Progenitor cell of endocrine pancreas (in vitro differentiated cells): ENCODE measurements at places on chromosomes 11 and 22. TPM values are rescaled to one million over a fixed set of nuclear protein-coding genes. Genes with fewer than 3 reads are reported as not detected.

GRCh38 chr11:87423161-87423560 is 385.4 kb downstream of the TMEM135 start:
- no peak for DNase-seq
- no peaks in the 10 kb centered on the region for H3K36me3 ChIP-seq
- H3K27ac ChIP-seq, result no peak overlapping the region
- H3K4me1 ChIP-seq, result no peaks in the 10 kb centered on the region
- no peaks in the 10 kb centered on the region for H3K27me3 ChIP-seq

- no peak overlapping the region for H3K27ac ChIP-seq
- no peak overlapping the region for H3K4me3 ChIP-seq
- no peaks in the 10 kb centered on the region for H3K36me3 ChIP-seq
- H3K4me1 ChIP-seq, result no peaks in the 10 kb centered on the region
These were observed 180.2 kb downstream of the PGR start for GRCh38 chr11:100949443-100949842.

DNA sequence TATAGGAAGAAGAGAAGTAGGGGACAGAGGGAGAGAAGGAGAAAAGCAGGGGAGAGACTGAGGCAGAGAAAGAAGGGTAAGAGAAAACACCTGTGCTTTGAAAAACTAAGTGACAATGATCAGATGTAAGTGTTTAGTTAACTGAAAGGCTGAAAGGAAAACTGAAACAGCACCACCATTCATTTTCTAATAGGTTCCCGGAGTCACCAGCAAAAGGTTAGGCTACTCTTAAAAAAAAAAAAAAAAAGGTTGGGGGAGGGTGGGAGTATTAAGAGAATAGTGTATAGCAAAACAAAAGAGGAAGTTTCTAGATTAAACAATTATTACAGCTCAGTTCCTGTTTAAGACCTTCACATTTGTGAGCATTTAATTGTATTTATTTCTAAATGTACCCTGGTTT is 113.8 kb downstream of the CADM1 start:
- H3K27me3 ChIP-seq, result no peaks in the 10 kb centered on the region
- peaks cover 17% of the 10 kb centered on the region for H3K4me1 ChIP-seq
- no peak overlapping the region for H3K4me3 ChIP-seq

TMEM132A gene
- total RNA-seq, result 261 and 292 TPM in 2 replicates

ANGPTL5 gene
- not detected in 2 replicates for total RNA-seq

GRCh38 chr11:92159931-92160330 is 64.7 kb upstream of the FAT3 start:
- DNase-seq, result no peak
- H3K27ac ChIP-seq, result no peak overlapping the region
- no peaks in the 10 kb centered on the region for H3K36me3 ChIP-seq
- no peaks in the 10 kb centered on the region for H3K27me3 ChIP-seq
- H3K4me3 ChIP-seq, result no peak overlapping the region

DNA sequence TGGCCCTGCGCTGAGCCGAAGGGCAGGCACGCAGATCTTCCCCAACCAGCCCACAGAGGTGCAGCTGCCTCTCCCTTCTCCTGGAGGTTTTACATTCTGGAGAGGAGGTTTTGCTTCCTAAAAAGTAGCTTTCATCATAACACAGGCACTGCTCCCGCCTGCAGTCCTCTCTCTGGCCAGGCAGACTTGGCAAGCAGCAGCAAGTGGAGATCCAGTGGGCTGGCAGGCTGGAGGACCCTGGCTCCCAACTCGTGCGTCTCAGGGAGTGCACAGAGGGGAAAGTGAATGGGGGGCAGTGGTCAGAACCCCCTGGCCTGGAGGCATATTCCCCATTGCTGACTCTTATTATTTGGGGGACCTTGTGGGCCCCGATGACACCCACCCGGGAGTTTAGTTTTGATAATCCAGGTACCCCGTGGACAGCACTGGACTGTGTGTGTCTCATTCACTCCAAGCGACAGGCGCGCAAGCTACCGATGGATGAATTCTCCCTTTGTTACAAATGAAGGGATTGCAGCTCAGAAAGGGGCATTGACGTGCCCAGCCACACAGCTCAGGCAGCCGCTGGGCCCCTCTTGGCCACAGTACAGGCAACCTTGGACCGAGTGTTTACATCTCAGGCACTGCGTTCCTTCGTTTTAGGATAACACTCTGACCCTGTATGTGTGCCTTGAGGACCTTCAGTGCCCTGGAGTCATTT is 1223.9 kb downstream of the BRD1 start:
- H3K4me3 ChIP-seq, result no peak overlapping the region
- H3K27me3 ChIP-seq, result no peaks in the 10 kb centered on the region
- H3K27ac ChIP-seq, result no peak overlapping the region
- DNase-seq, result no peak
- no peaks in the 10 kb centered on the region for H3K4me1 ChIP-seq

- H3K4me3 ChIP-seq, result no peak overlapping the region
- H3K27me3 ChIP-seq, result no peaks in the 10 kb centered on the region
- no peak overlapping the region for H3K27ac ChIP-seq
- DNase-seq, result no peak
These were observed 118.5 kb upstream of the TIMP3 start for GRCh38 chr22:32682990-32683389.

- H3K27ac ChIP-seq, result peak overlapping the region; percentile 19
- peaks cover 37% of the 10 kb centered on the region for H3K36me3 ChIP-seq
- no peak overlapping the region for H3K4me3 ChIP-seq
- no peaks in the 10 kb centered on the region for H3K27me3 ChIP-seq
- H3K4me1 ChIP-seq, result peaks cover 17% of the 10 kb centered on the region
These were observed 44.4 kb upstream of the CHKA start for GRCh38 chr11:68165601-68166000.

CAVIN3 gene
- total RNA-seq, result 6.7 and 7.1 TPM in 2 replicates

KRTAP5-8 gene
- total RNA-seq, result 0.24 TPM in 1 of 2 replicates, not detected in the other

DNA sequence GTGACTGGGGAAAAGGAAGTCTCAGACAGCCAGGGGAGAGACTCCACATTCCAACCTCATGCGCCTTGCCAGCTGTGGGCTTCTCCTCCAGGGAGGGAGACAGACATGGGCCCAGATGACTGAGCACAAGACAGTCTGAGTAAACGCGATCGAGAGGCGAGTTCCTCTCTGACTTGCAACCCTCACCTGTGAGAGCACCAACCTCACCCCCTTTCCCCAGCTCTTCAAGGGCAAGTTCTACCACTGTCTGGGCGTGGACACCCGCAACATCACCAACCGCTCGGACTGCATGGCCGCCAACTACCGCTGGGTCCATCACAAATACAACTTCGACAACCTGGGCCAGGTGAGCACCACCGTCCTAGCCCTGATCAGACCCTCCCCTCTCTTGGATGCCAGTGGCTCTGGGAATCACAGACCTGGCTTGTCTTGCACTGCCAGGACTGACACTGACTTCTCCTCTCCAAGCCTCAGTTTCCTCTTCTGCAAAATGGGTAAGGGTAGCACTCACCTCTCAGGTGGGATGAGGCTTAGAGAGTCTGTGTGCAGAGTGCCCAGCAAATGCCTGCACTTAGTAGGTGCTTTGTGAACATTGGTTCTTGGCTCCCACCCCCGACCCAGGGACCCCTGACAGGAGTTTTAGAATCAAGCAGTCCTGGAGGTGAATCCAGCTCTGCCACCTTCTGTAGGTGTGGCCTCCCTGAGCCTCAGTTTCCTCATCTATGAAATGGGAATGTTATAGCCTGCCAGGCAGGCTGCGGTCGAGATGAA is 95.3 kb downstream of the CACNA1I start:
- H3K4me1 ChIP-seq, result no peaks in the 10 kb centered on the region
- H3K4me3 ChIP-seq, result no peak overlapping the region
- peaks cover 43% of the 10 kb centered on the region for H3K27me3 ChIP-seq
- no peak overlapping the region for H3K27ac ChIP-seq
- DNase-seq, result no peak
- H3K36me3 ChIP-seq, result no peaks in the 10 kb centered on the region

WBP2NL gene
- total RNA-seq, result not detected in 2 replicates

GRCh38 chr11:121932646-121933185 is 183.3 kb downstream of the BLID start:
- no peak for DNase-seq
- H3K4me3 ChIP-seq, result no peak overlapping the region
- H3K27ac ChIP-seq, result no peak overlapping the region
- no peaks in the 10 kb centered on the region for H3K27me3 ChIP-seq
- H3K4me1 ChIP-seq, result peaks cover 2% of the 10 kb centered on the region

EPS8L2 gene
- total RNA-seq, result 100.0 and 111 TPM in 2 replicates

DNA sequence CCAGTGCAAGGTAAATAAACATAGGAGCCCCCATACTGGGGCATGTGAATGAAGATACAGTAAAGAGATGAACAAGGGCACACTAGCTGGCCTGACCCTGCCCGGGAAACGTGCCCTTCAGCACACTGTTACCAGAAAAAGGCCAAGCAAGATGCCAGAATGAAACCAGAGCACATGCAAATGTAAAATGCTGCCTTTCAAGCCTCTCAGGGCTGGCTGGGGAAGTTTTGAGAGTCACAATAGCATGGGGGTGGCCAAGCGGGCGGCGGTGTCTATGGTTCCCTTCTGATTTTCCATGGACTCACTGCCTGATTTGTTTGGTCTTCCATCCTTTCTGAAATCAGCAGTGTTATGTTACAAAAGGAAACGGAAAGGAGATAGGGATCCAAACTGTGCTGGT is 18.9 kb upstream of the SUSD2 start:
- H3K27me3 ChIP-seq, result no peaks in the 10 kb centered on the region
- no peaks in the 10 kb centered on the region for H3K4me1 ChIP-seq
- H3K27ac ChIP-seq, result no peak overlapping the region
- no peak overlapping the region for H3K4me3 ChIP-seq

SLC37A2 gene
- total RNA-seq, result 0.51 and 0.62 TPM in 2 replicates

SCUBE1 gene
- 4.5 and 9.1 TPM in 2 replicates for total RNA-seq

ZNF214 gene
- 10.8 and 11.4 TPM in 2 replicates for total RNA-seq

DNA sequence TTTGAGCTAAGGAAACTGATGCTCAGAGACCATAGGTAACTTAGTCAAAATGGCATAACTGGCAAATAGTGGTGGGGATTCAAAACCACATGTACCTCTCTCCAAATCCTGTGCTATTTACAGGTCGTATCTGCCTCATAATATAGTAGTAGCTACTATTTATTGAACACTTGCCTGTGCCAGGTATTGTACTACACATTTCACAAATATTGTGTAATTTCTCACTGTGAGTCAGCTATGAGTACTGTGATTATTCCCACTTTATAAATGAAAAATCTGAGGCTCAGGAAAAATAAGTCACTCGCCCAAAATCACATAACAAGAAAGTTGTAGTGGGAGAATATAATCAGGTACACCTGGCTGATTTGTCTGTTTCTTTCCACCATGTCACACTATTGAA is 199.8 kb upstream of the FAT3 start:
- peaks cover 2% of the 10 kb centered on the region for H3K36me3 ChIP-seq
- DNase-seq, result no peak
- no peak overlapping the region for H3K4me3 ChIP-seq

DNA sequence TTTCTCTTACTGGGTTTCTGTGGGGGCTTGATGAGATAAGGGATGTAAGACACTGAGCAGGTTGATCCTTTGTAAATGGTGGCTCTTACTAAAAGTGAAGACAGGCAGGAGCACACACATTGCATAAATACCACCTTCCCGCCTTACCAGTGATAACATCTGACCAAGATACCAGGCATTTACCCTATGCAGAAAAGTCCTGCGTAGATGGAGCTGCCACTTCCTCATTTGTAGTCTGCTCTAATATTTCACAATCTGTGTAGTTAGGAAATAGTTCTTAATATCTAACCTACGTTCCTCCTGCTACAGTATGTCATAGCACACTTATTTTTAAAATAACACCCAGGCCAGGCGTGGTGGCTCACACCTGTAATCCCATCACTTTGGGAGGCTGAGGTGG is 23.9 kb upstream of the SWAP70 start:
- H3K4me3 ChIP-seq, result no peak overlapping the region
- H3K27me3 ChIP-seq, result no peaks in the 10 kb centered on the region
- DNase-seq, result no peak
- no peaks in the 10 kb centered on the region for H3K36me3 ChIP-seq
- no peaks in the 10 kb centered on the region for H3K4me1 ChIP-seq

APOA1 gene
- total RNA-seq, result 189 and 203 TPM in 2 replicates

SLC22A6 gene
- total RNA-seq, result not detected in 2 replicates

GRCh38 chr11:64218628-64219353 is 7.2 kb downstream of the TRPT1 start:
- H3K4me3 ChIP-seq, result peak overlapping the region; percentile 9
- no peak overlapping the region for H3K27ac ChIP-seq
- peaks cover 8% of the 10 kb centered on the region for H3K36me3 ChIP-seq

- DNase-seq, result no peak
- H3K4me3 ChIP-seq, result peak overlapping the region; percentile 83
- H3K36me3 ChIP-seq, result peaks cover 2% of the 10 kb centered on the region
- H3K27ac ChIP-seq, result peak overlapping the region; percentile 98
- H3K27me3 ChIP-seq, result no peaks in the 10 kb centered on the region
These were observed 101.6 kb upstream of the AKIP1 start for GRCh38 chr11:8809241-8809938.

DNA sequence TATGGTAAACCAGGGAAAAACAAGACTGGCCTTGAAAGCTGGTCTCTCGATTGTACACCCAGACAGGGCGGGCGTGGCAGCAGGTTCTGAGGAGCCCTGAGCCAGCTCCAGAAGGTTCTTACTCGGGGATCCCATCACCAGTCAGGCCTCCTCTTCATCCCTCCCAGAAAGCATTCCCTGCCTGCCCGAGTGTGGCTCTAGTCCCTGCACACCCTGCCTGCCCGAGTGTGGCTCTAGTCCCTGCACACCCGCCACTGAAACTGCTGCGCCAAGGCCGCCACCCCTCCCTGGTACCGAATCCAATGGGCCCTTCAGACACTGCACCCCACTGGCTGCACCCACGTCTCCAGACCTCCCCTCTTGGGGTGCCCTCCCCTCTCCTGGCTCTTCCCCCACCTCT is 30.1 kb downstream of the KIAA0930 start:
- DNase-seq, result no peak
- H3K36me3 ChIP-seq, result peaks cover 4% of the 10 kb centered on the region
- H3K4me3 ChIP-seq, result no peak overlapping the region

GRCh38 chr11:62108971-62109404 is 14.8 kb upstream of the INCENP start:
- no peaks in the 10 kb centered on the region for H3K4me1 ChIP-seq
- peaks cover 13% of the 10 kb centered on the region for H3K27me3 ChIP-seq
- no peak for DNase-seq
- H3K4me3 ChIP-seq, result no peak overlapping the region
- H3K27ac ChIP-seq, result no peak overlapping the region

DNA sequence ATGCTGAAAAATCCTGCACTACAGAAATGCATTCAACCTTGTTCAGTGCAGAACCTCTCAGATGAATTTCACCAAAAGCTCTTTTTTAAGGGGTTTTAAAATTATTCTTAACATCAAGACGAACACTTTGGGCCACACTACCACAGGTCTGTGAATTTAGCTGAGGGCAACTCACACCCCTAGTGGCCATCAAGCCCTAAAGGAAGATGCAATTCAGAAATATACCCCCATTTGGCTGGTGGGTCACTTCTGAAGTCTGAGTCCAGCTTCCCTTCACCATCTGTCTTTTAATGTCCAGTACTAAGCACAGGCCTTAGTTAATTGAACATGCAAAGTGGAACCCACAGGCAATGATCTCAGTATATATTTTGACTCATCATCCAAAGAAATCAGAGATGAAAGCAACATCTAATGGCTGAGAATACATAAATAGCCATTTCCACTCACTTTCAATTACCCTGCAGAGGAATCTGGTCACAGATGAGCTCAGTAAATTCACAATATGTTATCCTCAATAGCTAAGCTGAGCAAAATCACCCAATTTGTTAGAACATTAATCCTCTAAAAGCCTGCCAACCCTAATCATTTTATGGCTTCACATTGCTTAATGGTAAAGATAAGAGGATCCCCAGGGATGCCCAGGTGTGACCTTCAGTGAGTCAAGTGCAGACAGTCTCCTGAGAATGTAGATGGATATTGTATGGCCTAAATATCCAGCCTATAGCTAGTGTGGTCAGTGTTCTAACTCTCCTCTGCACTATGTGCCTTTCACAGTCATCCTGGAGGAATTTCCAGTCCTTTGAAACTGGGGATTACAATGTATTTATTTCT is 50.3 kb downstream of the FAM76B start:
- peaks cover 6% of the 10 kb centered on the region for H3K27me3 ChIP-seq
- no peak overlapping the region for H3K4me3 ChIP-seq
- no peak overlapping the region for H3K27ac ChIP-seq
- DNase-seq, result no peak
- no peaks in the 10 kb centered on the region for H3K36me3 ChIP-seq
